ENCODE measurements at places on chromosomes 1 and 21.

DNA sequence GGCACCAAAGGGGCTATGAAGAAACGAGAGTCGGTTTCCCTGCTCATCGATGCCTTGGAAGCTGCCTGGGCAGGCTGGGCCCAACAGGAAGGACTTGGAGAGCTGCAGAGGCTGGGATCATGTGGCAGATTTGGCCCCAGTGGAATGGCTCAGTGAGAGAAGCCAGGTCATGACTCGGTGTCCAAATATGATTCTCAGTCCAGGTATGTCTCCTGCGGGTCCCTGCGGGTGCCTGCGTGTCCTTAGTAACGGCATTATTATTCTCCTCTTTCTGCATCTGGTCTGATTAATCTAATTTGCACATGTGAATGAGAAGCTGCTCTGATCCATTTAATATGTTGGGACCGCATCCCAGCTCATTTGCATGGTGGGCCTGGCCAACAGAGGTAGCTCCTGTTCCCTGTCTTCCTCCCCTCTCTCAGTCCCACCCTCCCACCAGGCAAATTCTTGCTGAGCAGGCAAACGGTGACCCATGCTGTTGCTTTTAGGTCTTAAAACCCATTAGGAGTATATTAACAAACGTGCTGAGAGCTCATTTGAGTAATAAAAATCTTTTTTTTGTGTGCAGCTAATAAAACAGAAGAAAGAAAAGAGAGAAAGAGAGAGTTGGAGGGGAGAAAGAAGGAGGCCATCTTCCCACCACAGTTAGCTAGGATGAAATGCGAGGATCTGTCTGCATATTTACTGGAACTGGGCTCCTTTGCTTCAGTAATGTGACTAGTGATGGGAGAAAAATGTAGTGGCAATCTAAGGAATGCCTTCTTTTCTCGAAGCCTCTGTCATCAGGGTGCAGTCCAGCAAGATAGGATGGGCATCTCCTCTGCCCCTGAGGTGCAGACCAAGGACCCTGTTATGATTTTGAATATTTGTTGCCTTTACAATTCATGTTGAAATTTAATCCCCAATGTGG, 133.5 kb downstream of the HMGB4 start:
- no peak for DNase-seq

DNA sequence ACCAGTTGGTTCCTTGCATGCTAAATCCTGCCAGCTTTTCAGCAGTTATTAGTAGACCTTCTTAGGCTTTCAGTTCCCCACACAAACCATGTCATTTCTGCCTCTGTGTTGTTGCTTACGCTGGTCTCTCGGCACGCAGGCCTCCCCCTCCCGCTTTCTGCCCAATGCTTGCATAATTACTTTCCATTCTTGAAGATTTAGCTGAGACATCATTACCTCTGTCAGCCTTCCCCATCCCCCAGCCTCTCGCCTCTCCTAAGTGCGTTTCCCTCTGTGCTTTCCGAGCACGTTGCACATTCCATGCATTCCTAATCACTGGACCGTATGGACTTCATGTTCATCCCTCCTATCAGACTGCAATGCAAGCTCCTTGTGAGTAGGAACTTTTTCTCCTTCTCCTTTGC, 26.8 kb downstream of the TSHB start:
- DNase-seq: peak; percentile 34

- DNase-seq: no peak
Measured at GRCh38 chr1:5917591-5918274, 74.5 kb downstream of the NPHP4 start.

DNA sequence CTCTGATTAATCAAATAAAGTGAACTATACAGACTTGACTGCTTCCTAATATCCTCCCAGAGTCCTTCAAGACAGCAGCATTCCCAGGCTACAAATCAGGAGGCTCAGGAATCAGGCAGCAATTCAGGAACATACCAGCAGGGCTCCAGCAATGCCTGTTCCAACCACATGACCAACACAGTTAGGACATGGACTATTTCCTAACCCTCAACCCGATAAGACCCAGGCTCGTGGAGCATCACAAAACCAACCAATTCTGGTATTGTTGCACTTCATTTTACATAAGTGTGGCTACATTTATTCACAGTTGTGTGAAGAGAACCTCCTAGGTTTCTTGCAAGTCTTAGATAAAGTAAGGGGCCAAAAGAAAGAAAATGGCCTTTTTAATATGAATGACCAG, 546.2 kb upstream of the ADGRL2 start:
- DNase-seq: no peak

DNA sequence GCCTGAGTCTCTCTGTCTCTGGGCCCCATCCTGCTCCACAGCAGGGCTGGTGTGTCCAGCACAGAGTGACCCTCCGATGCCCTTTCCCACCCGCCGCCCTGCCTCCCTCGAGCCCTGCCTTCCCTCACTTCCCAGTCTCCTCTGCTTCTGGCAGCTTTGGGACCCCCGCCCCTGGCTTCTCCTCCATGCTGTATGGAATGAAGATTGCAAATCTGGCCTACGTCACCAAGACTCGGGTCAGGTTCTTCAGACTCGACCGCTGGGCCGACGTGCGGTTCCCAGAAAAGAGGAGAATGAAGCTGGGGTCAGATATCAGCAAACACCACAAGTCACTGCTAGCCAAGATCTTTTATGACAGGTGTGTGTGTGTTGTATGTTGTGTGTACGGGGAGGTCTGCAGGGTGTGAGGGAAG, 14.3 kb downstream of the MOV10 start:
- DNase-seq: peak; percentile 43

DNA sequence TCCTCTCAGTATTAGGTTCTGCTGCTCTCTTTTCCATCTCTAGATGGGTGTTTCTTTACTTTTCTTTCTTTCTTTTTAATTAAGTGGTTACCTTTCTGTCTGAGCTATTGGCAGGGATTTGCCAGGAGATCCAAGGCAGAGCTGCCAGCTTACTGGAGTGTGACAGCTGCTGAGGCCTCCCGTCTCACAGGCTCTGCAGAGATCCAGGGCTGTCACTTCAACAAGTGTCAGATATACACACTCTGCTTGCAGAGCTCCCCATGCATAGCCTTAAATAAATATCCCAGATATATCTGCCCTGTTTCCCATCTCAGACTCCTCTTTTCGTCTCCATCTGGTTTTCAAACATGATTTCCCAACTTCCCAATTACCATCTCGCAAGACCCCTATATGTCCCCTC, 124.3 kb downstream of the NOS1AP start:
- no peak for DNase-seq

- no peak for DNase-seq
Measured at GRCh38 chr1:230627767-230628166, 14.5 kb upstream of the COG2 start.

Measured in fibroblast of villous mesenchyme (primary cell).